ENCODE measurements at places on chromosomes 3 and 15. TPM values are rescaled to one million over a fixed set of nuclear protein-coding genes. Genes with fewer than 3 reads are reported as not detected.

DNA sequence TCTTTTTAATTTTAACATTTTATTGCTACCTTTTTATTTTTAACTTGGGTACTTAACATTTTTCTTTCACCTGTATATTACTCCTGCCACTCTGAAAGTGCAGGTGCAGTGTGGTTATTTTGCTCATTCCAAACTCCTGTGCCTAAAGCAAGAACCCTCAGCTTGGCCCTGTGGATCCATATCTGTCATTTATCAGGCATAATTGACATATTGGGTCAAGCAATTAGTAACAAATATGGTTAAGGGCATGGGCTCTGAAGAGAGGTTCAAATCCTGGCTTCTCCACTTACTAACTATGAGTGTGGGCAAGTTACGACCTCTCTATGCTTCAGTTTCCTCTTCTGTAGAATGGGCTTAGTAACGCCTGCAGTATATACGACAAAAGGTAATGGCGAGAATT, 9.8 kb upstream of the VPS8 start:
- DNase-seq: no peak

- DNase-seq: no peak
Observed at GRCh38 chr3:100104442-100104798, 9.9 kb downstream of the FILIP1L start.

Gene POPDC2
- 3.4 TPM for total RNA-seq

DNA sequence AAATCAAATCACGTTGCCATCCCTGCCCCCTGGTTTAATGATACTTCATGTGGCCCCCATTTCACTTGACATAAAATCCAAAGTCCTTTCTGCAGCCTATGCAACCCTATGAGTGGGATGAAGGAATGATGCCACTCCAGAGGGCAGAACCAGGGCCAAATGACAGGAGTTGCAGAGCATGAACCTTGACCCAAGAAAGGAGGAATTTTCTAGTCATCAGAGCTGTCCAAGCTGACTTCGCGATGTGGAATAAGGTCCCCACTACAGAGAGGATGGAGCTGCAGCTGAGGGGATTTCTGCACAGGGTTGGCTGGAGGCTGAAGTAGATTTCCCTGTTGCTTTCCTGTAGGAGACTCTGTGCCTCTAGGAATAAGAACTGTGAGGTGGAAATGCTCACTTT, 15.8 kb upstream of the EPHB3 start:
- DNase-seq: no peak

DNA sequence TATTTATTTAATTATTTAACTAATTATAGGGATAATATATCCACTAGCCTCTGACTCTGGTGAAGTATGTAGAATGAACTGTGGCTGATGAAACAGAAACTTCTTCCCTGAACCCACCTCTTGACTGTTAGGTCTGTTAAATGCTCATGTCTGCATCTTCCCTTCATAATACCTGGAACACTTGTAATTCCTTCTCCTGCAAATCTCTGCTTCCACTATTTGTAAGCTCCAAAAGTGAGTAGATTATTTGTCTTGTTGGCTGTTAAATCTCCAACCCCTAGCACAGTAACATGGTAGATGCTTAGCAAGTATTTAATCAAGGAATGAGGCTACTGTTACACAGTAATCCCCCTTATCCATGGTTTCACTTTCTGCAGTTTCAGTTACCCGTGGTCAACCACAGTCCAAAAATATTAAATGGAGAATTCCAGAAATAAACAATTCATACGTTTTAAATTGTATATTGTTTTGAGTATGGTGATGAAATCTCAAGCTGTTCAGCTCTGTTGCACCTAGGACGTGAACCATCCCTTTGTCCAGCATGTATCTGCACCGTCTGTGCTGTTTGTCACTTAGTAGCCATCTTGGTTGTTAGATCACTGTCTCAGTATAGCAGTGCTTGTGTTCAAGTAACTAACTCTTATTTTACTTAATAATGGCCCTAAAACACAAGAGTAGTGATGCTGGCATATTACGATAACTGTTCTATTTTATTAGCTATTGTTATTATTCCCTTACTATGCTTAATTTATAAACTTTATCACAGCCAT, 5.7 kb downstream of the TTBK2 start:
- DNase-seq: no peak

Gene XCR1
- not detected for total RNA-seq

- no peak for DNase-seq
Observed at GRCh38 chr3:159910991-159911663, 77.5 kb upstream of the IL12A start.

DNA sequence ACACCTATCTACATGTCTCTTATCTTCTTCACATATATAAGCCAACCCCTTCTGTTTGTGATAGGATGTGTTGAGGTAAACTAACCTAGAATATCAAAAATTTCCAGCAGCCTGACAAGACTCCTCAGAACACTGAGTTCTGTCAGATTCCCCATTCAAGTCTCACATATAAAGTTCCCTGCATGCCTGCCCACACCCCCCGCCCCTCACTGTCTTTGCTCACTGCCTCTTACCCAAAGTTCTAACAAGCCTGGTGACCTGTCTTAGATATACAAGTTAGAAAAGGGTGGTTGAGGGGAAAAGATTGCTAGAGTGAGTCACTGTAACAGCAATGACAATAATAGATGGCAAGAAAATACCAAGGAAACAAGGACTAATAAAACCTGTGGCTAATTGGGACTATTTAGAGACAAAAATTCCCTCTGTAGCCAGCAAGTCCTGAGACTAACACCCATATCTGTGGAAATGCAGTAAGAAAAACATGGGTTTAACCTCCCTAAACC, 40.1 kb downstream of the FBXO22 start:
- no peak for DNase-seq

Gene ITPR1
- 108 TPM for total RNA-seq

DNA sequence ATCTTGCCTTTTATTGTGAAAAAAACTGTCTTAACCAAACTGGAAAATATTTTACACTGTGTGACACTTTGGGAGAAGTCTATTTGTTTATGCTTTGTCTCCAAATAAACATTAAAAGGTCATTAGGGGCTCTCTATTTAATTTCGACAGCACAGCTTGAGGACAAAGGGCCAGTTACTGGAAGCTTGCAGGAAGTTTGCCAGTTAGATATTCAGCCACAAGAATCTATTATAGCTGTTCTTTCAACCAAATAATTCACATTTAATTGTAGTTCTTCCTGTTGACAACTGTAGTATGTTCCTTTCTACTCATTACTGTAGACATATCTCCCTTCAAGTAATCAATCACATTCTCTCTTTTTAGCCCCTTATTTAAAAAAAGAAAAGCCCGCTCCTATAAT, 6.1 kb downstream of the CP start:
- DNase-seq: no peak

DNA sequence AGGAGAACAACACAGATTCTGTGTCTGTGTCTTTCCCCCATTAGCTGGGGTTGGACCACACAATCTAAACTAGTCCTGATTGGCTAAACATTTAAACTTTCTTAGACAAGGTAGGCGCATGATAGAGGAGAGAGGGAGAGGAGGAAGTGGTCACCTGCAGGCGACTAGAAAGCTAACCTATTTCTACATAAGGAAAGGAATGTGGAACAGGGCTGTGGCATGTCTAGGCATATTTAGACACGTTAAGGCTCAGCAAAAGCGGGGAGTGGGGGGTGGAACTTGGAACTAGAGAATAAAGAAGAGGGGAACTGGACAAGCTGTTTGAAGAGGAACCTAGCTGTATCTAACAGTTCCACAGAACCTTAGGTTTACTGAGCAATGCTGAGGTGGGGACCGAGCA, 12.8 kb downstream of the LRRC28 start:
- no peak for DNase-seq

Gene SLC28A2
- not detected for total RNA-seq

GRCh38 chr15:26690778-26691177, 82.1 kb downstream of the GABRB3 start:
- DNase-seq: no peak

Gene RTP1
- not detected for total RNA-seq

Gene PHLDB2
- 66.8 TPM for total RNA-seq

Gene SEMA3G
- 8.3 TPM for total RNA-seq

DNA sequence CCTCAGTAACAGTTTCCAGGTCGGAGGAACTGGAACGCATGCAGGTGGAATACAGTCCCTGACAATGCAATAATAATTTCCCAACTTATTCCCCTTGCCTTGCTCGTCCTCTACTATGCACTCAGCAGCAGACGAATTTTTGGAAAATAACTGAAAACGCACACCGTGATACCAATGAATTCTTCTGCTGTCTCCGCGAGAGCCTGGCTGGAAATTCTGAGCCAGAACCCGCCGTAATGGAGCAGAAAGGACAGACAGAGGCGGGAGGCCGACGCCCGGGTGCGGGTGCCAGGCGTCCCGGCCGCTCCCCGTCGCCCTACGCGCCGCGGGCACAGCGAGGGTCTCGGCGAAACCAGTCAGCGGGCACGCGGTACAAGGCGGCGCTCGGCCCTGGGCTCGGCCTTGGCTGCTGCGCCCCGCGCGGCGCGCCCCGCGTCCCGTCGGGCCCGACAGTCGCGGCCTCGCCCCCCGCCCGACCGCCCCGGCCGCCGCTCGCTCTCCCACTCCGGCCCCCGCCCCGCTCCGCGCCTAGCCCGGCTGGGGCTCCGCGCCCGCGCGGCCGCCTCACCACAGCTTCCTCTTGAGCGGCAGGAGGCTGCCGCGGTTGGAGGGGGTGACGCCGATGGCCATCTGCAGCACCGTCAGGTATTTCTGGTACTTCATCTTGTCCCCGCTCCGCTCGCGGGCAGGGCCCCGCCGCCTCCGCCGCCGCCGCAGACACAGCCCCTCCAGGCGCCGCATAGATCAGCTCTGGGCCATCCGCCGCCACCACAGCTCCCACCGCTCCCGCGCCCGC, 114.5 kb upstream of the GOLGA8J start:
- DNase-seq: no peak

DNA sequence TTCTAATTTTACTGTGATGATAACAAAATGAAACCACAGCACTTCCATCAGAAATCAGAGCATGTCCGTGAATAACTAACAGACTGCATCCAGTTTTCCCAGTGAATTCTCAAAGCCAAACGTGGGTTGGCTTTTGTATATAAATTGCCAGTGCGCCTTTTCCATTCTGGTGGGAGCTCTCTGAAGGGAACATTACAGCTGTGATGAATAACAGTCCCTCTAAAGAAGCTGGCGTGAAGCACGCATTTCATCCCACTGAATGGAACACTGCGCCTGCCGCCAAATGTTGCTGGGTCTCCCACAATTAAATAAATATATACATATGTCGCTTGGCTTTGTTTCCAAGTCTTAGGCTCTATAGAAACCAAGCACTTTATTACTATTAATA, 113.0 kb upstream of the PFN2 start:
- no peak for DNase-seq

DNA sequence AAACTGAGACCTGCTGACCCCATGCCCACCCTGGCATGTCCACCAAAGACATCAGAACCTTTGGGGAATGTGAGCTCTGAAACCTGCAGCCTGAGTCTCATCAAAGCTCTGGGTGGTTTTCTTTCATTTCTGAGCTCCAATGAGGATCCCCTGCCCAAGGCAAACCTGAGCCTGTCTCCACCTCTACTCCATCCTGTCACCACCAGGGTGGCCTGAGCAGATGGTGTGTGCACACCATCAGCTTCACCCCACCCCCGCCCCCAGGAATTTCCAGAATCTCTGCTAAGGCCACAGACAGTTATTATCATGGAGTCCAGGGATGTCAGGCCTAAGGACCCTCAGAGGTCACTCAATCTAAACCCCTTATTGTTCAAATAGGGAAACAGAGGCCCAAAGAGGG, 1.3 kb downstream of the XIRP1 start:
- no peak for DNase-seq

Gene GOLGA8J
- not detected for total RNA-seq

Gene PTX3
- total RNA-seq: 29.2 TPM

DNA sequence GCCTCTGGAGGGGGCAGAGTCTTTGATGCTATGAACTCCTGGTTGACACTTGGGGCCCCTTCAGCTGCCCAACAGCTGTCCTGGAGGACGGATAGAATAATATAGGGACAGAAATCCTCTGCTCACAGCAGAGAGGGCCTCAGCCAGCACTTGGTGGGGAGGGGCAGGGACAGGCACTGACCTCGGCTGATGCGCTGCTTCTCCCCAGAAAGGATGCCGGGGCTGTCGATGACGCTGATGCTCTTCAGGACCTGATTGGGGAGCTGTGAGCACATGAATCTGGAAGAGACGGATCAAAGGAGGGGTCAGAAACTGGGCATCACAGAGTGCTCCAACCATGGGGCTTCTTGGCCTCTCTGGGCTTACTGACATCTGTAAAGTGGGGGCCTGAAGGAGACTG, 29.5 kb downstream of the EHD4 start:
- DNase-seq: no peak

DNA sequence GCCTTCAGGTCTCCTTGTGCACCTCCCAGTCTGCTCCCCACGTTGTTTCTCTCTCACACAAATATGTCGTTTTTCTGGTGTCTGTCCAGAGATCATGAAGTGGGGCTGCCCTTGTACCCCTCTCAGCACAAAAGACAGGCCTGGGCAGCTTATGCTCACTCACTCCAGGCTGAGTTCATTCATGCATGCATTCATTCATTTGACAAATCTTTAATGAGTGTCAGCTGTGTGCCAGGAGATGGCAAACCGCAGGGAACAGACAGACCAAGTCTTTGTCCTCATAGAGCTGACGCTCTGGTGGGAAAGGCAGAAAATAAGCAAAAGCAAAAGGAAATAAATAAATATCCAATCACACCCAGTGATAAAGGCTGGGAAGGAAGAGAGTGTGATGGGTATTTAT, 7.6 kb upstream of the TRH start:
- DNase-seq: no peak

Gene UTS2B
- total RNA-seq: 1.7 TPM

Gene GPR27
- total RNA-seq: 1.2 TPM

Gene GP5
- not detected for total RNA-seq

GRCh38 chr3:117510396-117510795, 800.8 kb downstream of the TUSC7 start:
- DNase-seq: no peak

Gene BCL2A1
- 1.7 TPM for total RNA-seq

GRCh38 chr3:49610666-49611280, 56.5 kb downstream of the BSN start:
- no peak for DNase-seq

- DNase-seq: no peak
Observed at GRCh38 chr3:48656061-48656840, 6.4 kb downstream of the CELSR3 start.

Measured in vagina (tissue), 2 donors.